ENCODE measurements at places on chromosomes 2 and 18.
A peak's percentile ranks its signal among the peaks of the same experiment; 100 is the strongest.

DNA sequence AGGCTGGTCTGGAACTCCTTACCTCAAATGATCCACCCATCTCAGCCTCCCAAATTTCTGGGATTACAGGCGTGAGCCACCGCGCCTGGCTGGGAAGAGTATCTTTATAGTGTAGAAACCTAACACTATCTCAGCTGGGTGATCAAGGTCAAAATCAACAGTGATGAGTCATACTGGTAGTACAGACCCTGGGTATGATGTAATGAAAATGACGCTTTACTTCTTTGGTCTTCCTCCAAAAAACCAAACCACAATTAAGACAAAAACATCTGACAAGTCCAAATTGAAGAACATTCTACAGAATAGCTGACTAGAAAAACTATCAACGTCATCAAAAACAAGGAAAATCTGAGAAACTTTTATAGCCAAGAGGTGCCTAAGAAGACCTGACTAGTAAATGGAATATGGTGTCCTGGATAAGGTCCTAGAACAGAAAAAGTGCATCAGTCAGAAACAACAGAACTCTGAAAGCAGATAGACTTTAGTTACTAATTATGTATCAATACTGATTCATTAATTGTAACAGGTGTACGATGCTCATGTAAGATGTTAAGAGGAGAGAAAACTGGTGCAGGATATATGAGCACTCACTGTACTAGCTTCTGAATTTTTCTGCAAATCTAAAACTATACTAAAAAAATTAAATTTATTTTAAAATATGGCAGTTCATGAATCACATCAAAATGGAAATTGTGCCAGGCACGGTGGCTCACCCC is 25.4 kb downstream of the PDCL3 start:
- peak; percentile 60 for ATAC-seq

GRCh38 chr2:158776231-158776630 is 18.9 kb upstream of the DAPL1 start:
- ATAC-seq = no peak

- no peak for ATAC-seq
Measured at GRCh38 chr2:143936538-143936847, 583.4 kb downstream of the ZEB2 start.

- peak; percentile 91 for ATAC-seq
Measured at GRCh38 chr2:157150747-157151146, 106.8 kb upstream of the GALNT5 start.

DNA sequence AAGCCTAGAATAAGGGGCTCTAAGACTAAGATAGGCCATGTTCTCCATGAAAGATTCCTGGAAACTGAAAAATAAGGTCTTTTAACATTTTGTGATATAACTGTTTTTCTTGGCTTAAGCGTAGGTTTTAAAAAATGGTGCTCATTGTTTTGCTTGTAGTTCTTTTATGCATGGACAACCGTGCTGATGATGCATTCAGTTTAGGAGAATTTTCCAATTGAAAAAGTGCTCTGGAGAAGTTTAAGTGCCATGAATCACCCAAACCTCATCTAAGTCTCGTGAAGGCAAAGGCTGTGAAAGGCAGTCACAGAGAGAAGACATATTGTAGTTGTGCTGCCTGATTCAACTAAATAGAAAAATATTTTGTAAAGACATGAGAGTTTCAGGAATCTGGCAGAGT is 111.8 kb upstream of the GAREM1 start:
- no peak for ATAC-seq

- peak; percentile 28 for ATAC-seq
Measured at GRCh38 chr2:69582582-69583176, 60.9 kb downstream of the AAK1 start.

DNA sequence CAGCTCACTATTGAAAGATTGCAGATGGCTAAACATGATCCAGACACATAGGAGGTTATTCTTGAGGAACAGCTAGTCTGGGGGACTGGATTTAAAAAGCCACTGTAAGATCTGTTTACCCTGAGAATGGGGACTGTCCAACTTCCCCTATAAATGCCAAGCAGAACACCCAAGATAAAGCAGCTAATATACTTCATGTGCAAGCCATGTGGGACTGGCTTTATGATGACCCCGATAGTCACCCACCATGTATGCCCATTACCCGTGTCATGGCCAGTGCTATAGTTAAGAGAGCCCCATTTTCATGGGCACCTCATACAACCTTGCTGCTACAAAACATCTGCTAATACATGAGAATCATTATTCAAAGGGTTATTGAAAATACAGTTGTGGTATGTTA is 16.0 kb downstream of the YPEL5 start:
- ATAC-seq = no peak

DNA sequence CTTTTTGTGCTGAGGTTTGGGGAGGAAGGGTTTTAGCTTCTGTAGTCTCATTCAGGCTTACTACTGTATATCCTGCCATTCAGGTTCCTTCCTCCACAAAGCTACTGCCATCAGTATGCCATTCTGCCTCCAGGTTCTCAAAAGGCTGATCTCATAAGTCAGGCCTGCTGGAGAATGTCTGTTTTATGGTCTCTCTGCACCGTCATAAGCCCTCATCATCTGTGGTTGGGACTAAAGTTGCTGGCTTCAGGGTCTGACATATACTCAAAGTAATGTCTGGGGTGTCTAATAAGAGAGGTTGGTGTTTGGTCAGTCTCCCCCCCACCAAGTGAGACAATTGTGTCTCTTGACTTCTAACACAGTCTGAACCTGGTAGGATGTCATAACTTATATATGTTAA is 36.2 kb upstream of the CCBE1 start:
- no peak for ATAC-seq

GRCh38 chr18:80175451-80176204 is 66.6 kb downstream of the ADNP2 start:
- ATAC-seq = no peak

Data from SK-N-SH treated with all-trans-retinoic acid at 6 μM for 48 hours (cell line).